Stimulated activated CD4-positive, alpha-beta T cell treated with anti-CD3 and anti-CD28 coated beads, Interleukin-1b, Interleukin-23, amount 100 ng/mL, for 4 hours (primary cell): ENCODE measurements at places on chromosomes 1 and 21.

DNA sequence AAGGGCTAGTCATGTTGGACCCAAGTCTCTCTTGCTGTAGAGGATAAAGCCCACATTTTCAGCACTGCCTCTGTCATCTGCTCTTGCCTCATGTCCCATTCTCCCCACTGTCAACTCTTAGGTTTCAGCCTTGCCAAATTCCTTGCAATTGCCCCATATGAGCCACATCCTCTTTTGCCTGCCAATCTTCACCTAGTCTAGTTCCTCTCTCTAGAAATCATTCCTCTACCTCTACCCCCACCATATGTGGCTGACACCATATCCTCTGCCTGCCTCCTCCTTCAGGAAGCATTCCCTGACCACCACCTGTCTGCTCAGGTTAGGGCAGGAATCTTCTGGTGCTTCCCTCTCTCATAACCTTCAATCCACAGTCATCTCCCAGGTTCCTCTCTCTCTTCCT is 38.2 kb downstream of the SLC9A1 start:
- DNase-seq: no peak

DNA sequence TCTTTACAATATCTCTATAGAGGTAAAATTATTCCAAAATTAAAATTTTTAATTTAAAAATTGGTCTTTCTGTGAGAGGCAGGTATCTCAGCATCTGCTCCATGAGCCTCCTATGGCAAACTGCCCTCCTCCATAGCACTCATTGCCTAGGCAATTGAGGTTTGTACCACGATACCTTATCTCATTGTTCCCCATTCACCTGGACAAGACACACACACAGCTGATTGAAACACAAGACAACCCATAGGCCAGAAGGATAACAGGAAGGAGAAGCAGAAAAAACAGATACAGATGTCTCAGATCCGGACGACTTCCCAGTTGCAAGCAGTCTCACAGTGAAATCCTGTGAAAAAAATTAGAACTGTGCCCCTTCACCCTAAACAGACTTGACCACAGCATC is 24.3 kb downstream of the RHBDL2 start:
- DNase-seq: no peak

- DNase-seq: no peak
Observed at GRCh38 chr1:28811766-28812668, at the start of gene OPRD1. Gene OPRD1 (plus strand): TSS chr1:28812170. CDS start chr1:28812384, 214 bp downstream.

GRCh38 chr21:32916522-32917099 is 109.1 kb upstream of the OLIG2 start:
- no peak for DNase-seq

DNA sequence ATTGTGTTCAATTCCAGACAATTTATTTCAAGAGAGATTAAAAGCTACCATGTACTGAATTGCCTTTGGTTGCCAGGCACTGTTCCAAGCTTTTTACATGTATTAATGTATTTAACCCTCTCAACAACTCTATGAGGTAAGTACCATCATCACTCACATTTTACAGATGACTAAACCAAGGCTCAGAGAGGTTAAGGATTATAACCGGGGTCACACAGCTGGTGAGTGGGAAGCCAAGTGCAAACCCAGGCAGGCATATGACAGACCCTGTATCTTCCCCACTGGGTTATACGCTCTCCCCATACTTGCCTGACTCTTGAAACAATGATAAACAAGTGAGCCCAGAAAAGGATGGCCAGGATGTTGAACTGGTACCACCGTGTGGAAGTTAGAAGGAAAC is 16.5 kb downstream of the PLEKHA6 start:
- DNase-seq: no peak
